Right kidney (tissue), 9 donors: ENCODE measurements at places on chromosomes 11 and 22.

DNA sequence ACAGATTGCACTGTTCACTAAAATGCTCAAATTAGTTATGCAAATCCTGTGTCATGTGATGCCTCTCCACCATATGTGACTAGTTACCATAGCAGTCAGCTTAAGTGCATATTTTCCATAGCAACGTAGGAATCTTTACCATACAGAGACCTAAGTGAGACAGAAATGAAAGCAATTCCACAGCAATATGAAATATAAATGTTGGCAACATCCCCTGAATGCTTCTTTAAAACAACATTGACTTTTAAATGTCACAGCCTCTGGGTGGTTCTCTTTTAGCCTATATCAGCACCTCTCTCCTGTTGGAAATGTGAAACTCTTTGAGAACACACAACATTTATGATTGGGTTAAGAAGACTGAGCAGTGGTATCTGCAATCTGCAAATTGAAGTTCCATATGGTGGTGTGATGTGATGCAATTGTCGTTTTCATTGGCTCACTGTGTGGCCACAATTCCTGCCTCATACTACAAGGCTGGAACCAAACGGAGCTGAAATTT lies 814.6 kb downstream of the DLG2 start:
- DNase-seq = no peak

DNA sequence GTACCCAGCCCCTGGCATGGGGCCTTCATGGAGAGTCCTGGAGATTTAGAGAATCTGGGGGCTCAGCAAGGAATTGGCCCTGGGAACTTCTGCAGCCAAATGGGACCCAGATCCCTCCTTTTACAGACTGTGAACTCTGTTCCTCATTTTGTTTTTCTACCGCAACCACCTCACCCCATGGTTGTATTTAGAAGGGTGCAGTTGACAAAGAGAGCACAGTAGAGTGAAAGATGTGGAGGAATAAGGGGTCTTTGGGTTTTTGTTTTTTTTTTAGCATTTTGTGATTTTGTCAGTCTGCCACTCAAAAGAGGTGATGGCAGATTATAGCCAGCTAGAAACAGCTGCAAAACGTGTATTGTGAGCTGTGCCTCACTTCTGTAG lies 1.9 kb downstream of the ZNF74 start:
- DNase-seq = no peak

GRCh38 chr11:86449993-86450629 lies 75.4 kb downstream of the CCDC81 start:
- no peak for DNase-seq

- peak; percentile 17 for DNase-seq
Measured at GRCh38 chr11:57777969-57778317, 16.3 kb downstream of the CTNND1 start.
